ENCODE measurements at places on chromosomes 7 and 10.

DNA sequence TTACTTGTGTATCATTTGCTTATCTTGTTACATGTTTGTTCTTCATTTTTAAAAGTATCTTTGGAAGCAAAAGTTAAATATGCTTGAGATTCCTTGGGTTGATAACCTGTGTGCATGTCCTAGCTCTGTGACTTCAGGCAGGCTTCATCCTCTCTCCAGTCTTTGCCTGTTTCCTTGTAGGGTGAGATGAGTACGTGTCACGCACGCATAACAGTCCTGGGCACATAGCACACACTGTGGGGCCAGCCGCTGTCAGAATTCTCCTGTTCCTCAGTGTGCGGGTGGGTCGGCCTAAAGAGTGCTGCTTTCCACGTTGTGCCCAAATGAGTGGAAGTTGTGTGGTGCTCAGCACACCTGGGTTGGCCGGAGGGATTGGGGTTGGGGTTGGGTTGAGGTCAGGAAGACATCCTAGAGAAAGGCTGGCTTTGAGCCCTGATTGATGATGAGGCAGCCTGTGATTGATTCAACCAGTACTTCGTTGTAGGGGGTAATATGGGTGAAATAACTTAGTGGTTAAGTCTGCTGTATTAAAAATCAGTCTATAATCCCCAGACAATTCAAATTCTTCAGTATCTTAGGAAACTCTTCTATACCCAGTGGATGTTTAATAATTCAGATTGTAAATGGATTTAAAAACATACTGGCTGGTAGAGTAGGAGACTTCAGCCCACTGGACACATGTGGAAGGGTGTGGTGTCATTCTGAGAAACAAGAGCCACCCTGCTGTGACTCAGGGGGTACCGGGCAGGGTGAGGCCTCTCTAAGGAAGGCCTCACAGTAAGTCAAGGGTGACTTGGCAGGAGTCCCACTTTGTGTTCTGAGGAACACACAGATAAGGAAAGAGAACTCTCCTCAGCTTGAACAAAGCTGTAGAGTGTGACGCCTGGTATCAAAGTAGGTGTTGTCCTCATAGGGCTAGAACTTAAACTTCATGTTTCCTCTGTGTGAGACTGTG, 54.8 kb downstream of the DAGLB start:
- peak; percentile 98 for ATAC-seq

DNA sequence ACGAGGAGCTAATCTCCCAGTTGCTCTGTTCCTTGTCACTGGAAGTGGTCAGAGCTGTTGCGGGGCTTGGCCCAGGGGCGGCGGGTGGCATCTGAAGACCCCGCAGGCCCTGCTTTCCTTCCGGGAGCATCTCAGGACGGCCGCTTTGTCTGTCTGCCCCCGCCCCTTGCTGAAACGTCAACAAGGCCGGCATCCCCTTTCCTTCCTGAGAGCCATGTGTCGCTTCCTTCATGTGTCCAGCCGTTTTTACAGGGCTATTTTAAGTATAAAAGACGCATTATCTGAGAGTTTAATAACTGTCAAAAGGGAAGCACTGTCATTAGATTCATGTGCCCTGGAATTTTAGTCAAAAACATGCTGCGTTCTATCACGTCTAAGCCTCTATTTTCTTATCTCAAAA, 110.4 kb downstream of the CUX1 start:
- no peak for ATAC-seq

- ATAC-seq: no peak
These were observed 6.2 kb upstream of the MBL2 start for GRCh38 chr10:52778511-52779392.

DNA sequence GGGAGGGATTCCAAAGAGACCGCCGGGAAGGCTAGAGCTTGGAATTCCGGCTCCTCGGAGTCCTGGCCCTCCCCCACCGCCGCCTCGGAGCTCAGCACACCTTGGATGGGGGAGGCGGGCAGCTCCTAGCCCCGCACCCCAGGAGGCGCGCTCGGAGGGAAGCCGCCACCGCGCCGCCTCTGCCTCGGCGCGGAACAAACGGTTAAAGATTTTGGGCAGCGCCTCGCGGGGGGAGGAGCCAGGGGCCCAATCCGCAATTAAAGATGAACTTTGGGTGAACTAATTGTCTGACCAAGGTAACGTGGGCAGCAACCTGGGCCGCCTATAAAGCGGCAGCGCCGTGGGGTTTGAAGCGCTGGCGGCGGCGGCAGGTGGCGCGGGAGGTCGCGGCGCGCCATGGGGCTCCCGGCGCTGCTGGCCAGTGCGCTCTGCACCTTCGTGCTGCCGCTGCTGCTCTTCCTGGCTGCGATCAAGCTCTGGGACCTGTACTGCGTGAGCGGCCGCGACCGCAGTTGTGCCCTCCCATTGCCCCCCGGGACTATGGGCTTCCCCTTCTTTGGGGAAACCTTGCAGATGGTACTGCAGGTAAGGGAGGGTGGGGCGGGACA, at the start of gene CYP26A1:
Gene CYP26A1, plus strand, starts transcription at position 355 of the 608 bp plus-strand sequence. Its CDS starts 42 bp downstream, at position 397.
- no peak for ATAC-seq

GRCh38 chr7:157898802-157899505, 562.1 kb downstream of the DNAJB6 start:
- ATAC-seq: no peak

GRCh38 chr7:138626846-138627245, 74.3 kb downstream of the SVOPL start:
- no peak for ATAC-seq

All from activated T-helper 17 cell treated with anti-CD3 and anti-CD28 coated beads, Interleukin-2, amount 50 U/mL, for 72 hours (primary cell).